ENCODE measurements at places on chromosomes 2 and 18. TPM values are rescaled to one million over a fixed set of nuclear protein-coding genes. Genes with fewer than 3 reads are reported as not detected.

Gene MEP1B
- total RNA-seq: 0.20 TPM

Gene RPRM
- not detected for total RNA-seq

GRCh38 chr2:200590090-200590489 lies 4.3 kb downstream of the AOX1 start:
- DNase-seq: no peak

GRCh38 chr2:2681711-2682251 lies 350.7 kb upstream of the MYT1L start:
- DNase-seq: no peak

GRCh38 chr2:142865924-142866323 lies 11.5 kb upstream of the KYNU start:
- no peak for DNase-seq

- no peak for DNase-seq
Observed at GRCh38 chr2:72062336-72062735, 85.3 kb downstream of the CYP26B1 start.

DNA sequence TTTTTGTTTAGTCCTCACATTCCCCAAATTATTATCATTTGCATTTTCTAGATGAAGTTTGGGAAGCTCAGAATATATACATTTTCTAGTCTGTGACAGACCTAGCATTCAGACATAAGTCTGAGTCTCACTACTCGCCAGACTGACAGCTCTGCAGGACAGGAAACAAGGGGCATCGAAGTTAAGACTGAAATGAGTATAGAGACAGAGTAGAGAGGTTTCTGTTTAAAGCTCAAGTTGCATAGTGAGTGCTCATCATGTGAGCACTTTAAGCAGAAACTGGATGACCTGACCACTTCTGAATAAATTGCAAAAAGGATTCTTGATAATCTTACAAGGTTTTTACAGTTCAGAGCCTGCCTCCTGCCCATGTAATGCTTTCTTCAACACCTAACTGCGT lies 1.1 kb downstream of the HADHB start:
- DNase-seq: peak; percentile 66

DNA sequence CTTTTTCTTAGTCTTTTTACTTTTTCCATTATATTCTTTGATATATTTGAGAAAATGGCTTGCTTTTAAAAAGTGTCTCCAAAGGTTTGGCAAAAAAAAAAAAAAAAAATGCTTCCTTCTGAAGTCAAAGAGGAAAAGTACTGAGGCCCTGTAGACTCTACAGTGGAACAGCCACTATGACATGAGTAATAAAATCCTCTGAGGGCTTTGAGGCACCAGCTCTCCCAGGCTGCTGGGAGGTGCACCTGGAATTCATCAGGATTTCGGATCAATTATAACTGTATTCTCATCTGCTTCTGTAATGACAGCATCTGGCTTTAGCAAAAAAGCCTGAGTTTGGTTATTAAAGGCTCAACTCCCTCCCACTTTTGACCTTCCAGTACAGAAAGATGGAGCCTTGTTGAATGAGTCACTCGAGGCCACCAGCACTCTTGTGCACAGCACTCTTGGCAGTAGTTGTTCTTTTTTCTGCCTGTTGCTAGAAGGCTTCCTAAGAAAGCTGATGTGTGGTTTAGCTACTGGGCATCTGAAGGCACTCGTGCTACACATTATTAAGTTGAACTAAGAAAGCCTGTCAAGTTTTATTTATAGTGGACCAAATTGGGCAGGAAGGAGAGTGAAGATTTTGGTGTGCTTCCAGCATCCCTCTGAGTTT lies 131.3 kb downstream of the PRPF40A start:
- DNase-seq: no peak

DNA sequence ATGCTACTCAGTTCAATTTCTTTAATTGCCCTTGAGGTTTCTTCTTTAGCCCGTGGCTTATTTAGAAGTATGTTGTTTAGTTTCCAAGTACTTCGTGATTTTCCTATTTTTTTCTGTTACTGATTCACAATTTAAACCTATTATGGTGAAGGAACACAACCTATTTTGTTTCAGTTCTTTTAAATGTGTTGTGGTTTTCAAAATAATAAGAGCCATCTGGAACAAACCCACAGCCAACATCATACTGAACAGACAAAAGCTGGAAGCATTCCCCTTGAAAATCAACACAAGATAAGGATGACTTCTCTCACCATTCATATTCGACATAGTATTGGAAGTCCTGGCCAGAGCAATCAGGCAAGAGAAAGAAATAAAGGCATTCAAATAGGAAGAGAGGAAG lies 155.2 kb downstream of the GALNT1 start:
- DNase-seq: no peak

DNA sequence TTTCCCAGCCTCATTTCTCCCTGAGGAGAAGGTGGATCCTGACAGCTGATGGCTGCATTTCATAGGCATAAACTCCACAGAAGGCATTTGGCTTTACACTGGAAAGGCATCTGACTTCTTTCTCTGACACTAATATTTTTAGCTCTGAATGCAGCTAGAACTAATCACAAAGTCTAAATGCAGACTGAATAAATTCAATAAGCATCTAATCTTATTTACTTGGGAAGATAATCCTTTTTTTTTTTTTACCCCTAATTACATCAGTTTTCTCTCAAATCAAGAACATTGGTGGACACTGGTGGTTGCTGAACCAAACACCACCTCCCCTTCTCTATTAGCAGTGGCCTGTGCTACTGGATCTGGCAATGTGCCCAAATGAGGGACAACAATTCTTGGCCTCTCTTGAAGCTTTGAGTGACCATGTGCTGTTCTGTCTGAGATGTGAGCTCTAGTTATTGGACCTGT lies 50.9 kb upstream of the CD226 start:
- no peak for DNase-seq

DNA sequence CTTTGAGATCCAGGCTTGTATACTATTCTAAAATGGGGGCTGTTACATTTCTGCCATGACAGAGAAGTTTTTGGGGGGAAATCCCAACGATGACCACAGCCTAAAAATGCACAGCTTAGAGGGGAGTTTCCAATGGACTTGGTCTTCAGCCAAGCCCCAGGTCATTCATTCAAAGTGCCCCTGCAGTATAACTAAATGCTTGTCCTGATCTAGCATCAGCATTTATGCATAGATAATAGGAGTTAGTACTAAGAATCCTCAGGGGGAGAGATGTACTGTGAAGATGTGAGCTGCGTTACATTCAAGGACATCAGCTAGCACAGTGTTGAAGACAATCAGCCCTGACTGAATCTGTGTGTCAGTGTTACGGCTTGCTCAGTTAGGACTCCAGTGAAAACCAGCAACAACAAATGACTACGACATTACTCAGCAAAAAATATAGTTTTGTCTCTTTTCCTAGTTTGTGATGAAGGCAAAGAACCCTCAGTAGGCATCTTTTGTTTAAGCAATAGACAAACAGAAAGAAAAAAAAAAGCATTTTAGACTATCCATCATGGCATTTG lies 160.9 kb downstream of the ZEB2 start:
- no peak for DNase-seq

GRCh38 chr2:72830273-72830672 lies 4.4 kb upstream of the EXOC6B start:
- DNase-seq: no peak
